Trophoblast cell (in vitro differentiated cells and primary cell): ENCODE measurements at places on chromosomes 7 and 10.

- DNase-seq: no peak
Observed at GRCh38 chr7:113922049-113922448, 3.2 kb upstream of the PPP1R3A start.

- no peak for DNase-seq
Observed at GRCh38 chr7:27602766-27603165, 59.9 kb downstream of the HIBADH start.

GRCh38 chr7:123999703-124000102 is 33.2 kb downstream of the TMEM229A start:
- no peak for DNase-seq

- DNase-seq: no peak
Observed at GRCh38 chr10:88833723-88834122, 17.9 kb downstream of the ANKRD22 start.

DNA sequence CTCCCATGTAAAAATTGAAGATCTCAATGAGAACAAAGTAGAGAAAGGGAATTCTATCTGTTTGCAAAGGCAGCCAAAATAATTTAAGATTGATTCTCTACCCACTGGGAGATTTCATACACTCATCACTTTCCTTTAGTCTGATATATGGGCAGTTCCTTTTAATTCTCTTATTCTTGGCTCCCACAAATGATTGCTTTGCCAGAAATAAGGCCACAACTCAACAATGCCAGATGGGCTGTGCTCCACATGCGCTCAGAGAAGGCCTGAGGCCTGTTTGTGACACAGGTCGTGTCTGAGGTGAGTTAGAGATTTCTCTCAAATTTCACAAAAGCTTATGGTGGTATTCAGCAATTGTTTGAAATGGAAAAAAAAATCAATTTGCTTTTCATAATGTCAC is 501.9 kb upstream of the SEMA3D start:
- no peak for DNase-seq

- peak; percentile 8 for DNase-seq
Observed at GRCh38 chr10:102242118-102242485, 790 bp upstream of the PITX3 start.

- DNase-seq: no peak
Observed at GRCh38 chr7:8129318-8129659, 132.7 kb downstream of the ICA1 start.

- no peak for DNase-seq
Observed at GRCh38 chr10:29783201-29783947, 148.6 kb upstream of the SVIL start.

GRCh38 chr7:79982141-79982770 is 152.4 kb upstream of the GNAI1 start:
- DNase-seq: peak; percentile 13

- DNase-seq: peak; percentile 24
Observed at GRCh38 chr10:62726638-62727037, 77.9 kb upstream of the ADO start.

- DNase-seq: peak; percentile 98
Observed at GRCh38 chr10:71766717-71767419, 6.5 kb downstream of the VSIR start.

- DNase-seq: no peak
Observed at GRCh38 chr7:90955641-90956207, 308.5 kb upstream of the FZD1 start.

GRCh38 chr7:47521011-47521795 is 60.7 kb downstream of the TNS3 start:
- no peak for DNase-seq

GRCh38 chr7:75629044-75629443 is 109.7 kb downstream of the HIP1 start:
- DNase-seq: no peak

GRCh38 chr7:36455646-36456045 is 66.0 kb downstream of the ANLN start:
- no peak for DNase-seq

DNA sequence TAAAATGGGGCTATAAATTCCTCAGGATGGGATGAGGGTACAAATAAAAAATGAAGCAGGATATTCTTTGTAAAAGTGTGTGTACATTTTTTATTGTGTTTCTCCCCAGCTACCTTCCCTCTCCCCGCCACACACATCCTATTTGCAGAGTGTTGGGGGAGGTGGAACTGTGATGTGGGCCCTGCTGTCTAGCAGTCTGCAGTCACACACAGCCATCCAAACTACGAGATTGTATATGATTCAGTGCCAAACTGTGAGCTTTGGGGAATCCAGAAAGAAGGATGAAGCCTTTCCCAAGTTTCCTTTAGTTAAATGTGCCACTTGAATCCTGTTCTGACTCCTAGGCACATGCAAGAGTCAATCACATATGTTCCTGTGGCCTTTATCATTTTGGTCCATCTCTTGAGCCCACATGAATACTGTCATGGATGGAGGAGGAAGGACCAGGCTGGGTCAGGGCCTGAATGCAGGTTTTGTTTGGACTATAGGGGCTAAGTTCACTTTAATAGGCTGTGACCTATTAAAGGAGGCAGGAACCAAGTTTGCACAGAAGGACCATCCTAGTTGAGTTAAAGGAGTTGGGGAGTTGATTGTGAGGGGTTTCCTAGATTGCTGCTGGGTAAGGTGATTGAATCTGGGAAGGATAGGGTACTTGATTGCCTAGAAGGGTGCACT is 1.1 kb upstream of the SEMA4G start:
- DNase-seq: no peak

DNA sequence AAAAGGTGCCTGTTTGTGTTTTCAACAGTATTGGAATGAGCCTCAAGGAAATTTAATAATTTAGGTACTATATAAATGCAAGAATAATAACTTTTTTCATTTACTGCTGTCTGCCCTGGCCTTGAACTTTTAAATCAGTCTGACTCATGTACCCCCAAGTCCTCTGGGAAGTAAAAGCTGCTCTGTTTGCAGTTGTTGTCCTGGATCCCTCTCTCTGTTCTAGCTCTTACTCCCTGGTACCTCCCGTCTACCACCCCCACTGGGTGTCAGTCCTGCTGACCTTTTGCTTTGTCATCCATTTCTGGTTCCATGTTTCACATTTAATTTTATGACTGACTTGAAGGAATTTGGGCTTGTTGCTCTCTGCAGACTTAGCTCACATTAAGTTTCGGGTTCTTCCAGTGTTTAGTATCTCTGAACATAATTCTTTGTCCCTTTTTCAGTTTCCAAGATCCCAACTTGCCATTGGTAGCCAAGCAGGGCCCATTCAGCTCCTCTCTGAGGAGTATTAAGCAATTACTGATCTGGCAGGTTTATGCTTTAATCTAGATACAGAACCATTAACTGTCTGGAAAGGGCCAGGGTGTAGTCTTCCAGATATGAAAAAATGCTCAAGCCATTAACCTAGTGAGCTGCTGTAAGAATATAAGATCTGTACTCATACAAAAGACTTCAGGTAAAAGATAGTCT is 208.7 kb upstream of the FAM3C start:
- no peak for DNase-seq

DNA sequence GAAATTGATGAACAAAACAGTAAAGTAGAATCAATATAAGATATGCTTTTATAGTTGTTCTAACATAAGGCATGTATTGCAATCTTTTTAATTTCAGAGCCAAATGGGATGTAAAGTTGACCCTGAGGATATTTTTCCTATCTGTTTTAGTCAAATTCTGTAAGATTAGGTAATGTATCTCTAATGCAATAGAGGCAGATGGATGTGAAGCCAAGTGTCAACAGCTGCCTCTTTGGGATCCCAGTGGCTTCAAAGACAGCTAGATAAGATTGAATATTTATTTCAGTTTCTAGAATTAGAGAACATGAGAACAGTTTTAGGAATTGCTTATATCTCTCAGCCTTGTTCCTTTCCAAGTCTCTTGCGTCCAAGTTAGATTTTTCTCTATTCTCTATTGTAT is 208.3 kb downstream of the DNAJB9 start:
- DNase-seq: no peak

DNA sequence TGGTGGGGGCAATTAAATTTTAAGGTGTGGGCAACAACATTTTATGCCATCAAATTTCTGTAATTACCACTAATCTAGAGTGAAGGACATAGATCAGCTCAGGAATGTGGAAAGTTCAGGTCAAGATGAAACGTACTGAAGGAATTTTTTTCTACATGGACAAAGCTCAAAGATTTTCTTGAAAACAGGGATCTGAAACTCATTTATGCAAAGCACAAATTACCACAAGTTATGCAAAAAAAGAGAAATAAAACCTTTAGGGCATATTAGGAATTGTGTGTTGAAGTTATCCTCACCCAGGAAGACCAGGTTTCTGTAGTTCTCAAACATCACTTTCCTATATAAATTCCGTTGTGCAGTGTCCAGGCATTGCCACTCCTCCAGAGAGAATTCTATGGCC is 18.9 kb downstream of the ZNF680 start:
- DNase-seq: peak; percentile 23

GRCh38 chr7:91655656-91656055 is 224.8 kb downstream of the MTERF1 start:
- DNase-seq: no peak

DNA sequence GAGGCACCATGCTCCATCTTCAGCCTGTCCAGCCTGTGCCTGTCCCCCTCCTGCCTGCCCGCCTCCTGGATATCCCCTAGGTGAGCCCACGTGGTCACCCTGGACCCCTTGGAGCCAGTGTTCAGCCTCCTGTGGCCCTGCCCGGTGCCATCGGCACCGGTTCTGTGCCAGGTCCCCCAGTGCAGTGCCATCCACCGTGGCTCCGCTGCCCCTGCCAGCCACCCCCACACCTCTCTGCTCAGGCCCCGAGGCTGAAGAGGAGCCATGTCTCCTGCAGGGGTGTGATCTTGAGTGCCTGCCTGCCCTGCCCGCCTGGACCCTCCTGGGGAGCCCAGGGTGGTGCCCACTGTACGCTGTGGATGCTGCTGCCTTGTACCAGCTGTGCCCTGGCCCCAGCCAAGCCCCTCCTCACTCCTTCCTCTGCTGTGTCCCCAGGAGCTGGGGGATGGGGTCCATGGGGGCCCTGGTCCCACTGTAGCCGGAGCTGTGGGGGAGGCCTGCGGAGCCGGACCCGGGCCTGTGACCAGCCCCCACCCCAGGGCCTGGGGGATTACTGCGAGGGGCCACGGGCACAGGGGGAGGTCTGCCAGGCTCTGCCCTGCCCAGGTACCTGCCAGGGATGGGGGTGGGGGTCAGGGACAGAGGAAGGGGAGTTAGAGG is 26.2 kb upstream of the ZNF862 start:
- DNase-seq: no peak

DNA sequence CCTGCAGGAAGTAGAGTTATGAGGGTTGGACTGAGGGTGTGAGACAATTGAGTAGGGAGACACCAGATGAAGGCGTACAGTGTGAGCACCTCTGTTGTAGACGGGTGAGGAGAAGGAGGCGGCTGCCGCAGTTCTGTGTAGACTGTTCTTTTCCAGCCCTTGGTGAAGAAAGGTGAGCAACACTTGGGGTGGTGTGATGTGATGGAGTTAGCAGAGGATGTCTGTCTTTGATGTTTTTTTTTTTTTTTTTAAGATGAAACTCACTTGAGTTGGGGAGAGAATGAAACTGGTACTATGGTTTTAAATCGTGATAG is 42.8 kb upstream of the RNF216 start:
- DNase-seq: no peak

DNA sequence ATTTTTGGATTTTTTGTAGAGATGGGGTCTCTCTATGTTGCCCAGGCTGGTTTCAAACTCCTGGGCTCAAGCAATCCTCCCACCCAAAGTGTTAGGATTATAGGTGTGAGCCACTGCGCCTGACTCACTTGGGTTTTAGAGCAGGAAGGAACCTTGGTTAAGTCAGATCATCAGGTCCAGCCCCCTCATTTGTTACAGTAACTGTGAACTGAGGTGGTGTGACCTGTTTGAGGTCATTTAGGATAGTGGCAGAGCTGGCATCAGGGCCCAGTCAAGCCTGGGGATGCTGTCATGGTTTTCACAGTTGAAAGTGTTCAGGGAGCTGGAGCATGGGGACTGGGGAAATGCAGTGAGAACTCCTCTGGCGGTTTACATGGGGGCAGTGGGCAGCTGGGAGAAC is 159.6 kb downstream of the TAX1BP1 start:
- no peak for DNase-seq

GRCh38 chr10:11234857-11235531 is 217.3 kb downstream of the CELF2 start:
- no peak for DNase-seq

- DNase-seq: no peak
Observed at GRCh38 chr10:131248376-131249165, 63.0 kb downstream of the TCERG1L start.

- DNase-seq: no peak
Observed at GRCh38 chr10:77544617-77545016, 93.0 kb downstream of the KCNMA1 start.

DNA sequence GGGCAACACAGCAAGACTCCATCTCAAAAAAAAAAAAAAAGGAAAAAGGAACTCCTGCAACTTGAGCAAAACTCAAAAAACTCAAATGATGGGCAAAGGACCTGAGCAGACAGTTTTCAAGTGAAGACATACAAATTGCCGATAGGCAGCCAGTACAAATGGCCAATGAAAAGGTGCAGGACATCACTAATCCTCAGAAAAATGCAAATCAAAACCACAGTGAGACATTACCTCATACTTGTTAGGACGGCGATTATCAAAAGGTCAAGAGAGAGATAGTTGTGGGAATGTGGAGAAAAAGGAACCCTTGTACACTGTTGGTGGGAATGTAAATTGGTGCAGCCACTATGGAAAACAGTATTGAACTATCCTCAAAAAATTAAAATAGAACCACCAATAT is 16.8 kb downstream of the SVOPL start:
- DNase-seq: no peak

DNA sequence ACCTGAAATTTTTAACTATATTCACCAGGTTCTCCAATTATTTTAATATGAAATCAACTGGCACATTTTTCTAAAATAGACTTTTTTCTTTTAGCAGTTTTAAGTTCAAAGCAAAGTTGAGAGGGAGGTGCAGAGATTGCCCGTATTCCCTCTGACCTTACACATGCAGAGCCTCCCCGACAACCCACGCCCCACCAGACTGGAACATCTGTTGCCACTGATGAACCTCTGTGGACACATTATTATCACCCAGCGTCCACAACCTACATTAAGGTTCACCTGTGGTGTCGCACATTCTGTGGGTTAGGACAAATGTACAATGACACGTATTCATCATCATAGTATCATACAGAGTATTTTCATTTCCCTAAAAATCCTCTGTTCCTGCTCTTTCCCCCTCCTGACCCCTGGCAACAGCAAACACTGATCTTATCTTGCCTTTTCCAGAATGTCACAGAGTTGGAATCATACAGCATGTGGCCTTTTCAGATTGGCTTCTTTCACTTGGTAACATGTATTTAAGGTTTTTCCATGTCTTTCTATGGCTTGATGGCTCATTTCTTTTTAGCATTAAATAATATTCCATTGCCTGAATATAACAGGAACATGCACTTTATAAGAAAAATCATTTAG is 37.1 kb downstream of the COBL start:
- peak; percentile 57 for DNase-seq

- no peak for DNase-seq
Observed at GRCh38 chr7:103887853-103888602, 101.4 kb downstream of the RELN start.

GRCh38 chr7:49845626-49846025 is 72.2 kb downstream of the VWC2 start:
- no peak for DNase-seq

- peak; percentile 15 for DNase-seq
Observed at GRCh38 chr10:108852211-108852610, 1071.1 kb downstream of the XPNPEP1 start.
